Natural killer cell treated with Interleukin-12 subunit alpha and Interleukin-12 subunit beta and Interleukin-15 and Interleukin-18, amount 100 ng/mL, for 72 hours (primary cell): ENCODE measurements at places on chromosomes 2 and 18. TPM values are rescaled to one million over a fixed set of nuclear protein-coding genes. Genes with fewer than 3 reads are reported as not detected.

- no peaks in the 10 kb centered on the region for H3K27me3 ChIP-seq
- no peak overlapping the region for H3K27ac ChIP-seq
- no peak overlapping the region for H3K4me3 ChIP-seq
- peaks cover under 1% of the 10 kb centered on the region for H3K4me1 ChIP-seq
- no peak for DNase-seq
Observed at GRCh38 chr2:7133521-7133920, 216.3 kb downstream of the RNF144A start.

DNA sequence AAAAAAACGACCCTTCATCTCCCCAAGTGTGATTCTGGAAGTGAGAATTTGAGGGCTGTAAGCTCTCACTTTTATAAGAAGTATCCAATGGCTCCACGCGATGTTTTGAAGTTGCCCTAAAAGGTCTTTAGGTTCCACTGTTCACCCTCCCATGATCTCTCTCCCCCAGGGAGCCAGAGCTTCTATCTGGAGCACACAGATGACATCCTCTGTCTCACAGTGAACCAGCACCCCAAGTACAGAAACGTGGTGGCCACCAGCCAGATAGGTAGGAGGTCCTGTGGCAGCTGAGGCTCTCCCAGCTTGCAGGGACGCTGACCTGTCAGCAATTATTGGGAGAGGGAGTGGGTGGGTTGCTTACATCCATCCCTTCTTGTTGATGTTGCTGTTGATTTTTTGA is 97.8 kb downstream of the RTN4 start:
- H3K4me1 ChIP-seq: peaks cover 53% of the 10 kb centered on the region
- H3K4me3 ChIP-seq: peak overlapping the region; percentile 68
- peak overlapping the region; percentile 73 for H3K27ac ChIP-seq
- DNase-seq: no peak
- no peaks in the 10 kb centered on the region for H3K27me3 ChIP-seq

DNA sequence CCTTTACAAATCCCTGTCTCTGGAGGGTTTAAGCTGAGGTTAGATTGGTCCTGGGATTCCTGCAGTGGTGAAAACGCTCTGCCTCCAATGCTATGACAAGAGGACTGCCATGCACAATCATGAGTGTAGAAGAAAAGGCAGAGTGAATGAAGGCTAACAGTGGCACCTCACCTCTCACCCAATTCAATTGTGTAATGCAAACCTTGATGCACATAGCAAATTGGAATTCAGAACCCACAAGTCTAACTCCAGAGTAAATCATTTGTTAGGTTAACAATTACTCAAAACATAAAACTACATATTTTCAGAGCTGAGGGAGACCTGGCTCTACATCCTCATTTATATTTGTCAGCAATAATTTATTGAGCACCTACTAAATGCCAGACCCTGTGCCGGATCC is 1.8 kb downstream of the TGFBRAP1 start:
- H3K27ac ChIP-seq: peak overlapping the region; percentile 87
- DNase-seq: no peak
- peak overlapping the region; percentile 89 for H3K4me3 ChIP-seq
- H3K27me3 ChIP-seq: no peaks in the 10 kb centered on the region
- H3K36me3 ChIP-seq: no peaks in the 10 kb centered on the region
- peaks cover 44% of the 10 kb centered on the region for H3K4me1 ChIP-seq

KCNE4 gene
- total RNA-seq: not detected

GLB1L gene
- 3.5 TPM for total RNA-seq
